ENCODE measurements at places on chromosomes 3 and 15. TPM values are rescaled to one million over a fixed set of nuclear protein-coding genes. Genes with fewer than 3 reads are reported as not detected.

DNA sequence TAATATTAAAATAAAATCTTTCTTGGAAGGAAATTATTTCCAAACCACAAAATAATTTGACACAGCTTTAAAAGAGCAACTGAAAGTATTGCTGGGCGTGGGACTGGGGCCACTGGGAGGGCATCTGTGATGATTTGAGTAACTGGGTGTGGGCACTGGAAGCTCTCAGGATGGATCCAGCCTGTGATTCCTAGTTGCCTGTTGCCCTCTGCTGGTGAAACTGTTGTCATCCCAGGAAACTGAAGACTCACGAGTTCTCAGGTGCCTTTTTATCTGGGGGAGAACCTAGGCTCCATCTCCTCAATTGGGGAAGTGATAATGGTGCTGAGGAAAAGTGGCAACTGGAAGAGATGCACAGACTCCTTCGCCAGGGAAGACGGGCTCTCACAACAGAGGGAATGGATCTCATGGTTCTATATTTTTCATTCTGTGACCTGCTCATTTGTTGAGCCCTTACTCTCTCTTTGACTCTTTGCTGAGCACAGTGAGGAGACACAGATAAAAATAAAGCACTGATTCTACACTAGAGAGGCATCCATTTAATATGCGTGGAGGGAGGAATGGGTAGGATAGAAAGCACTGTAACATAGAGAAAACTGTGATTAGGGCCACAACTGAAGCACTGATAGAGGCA is 61.6 kb downstream of the TPRG1 start:
- peak; percentile 66 for DNase-seq

DNA sequence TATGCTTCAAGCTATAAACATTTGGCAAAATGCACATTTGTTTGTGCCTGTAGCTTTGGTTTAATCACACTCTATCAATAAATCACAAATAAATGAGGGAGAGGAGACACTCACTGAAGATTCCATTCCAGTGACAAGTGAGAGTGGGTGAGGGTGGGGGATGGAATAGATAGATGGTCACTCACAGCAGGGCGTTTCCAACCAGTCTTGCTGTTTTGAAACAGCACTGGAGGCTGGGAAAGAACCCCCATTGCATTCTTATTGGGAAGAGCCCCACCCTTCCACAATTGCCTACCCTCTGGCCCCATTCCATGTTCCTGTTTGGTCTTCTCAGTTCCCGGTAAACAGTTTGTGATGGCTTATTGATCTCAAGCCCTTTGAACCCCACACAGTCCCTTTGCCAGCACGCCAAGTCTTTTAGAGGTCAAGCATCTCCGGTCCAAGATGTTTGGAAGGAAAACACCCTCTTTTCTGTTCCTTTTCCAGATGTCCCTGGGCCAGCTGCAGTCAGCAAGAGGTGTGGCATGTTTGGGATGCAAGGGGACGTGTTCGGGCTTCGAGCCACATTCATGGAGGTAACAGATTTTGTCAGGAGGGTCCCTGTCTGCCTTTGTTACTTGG is 30.7 kb downstream of the LMCD1 start:
- DNase-seq, result no peak

DNA sequence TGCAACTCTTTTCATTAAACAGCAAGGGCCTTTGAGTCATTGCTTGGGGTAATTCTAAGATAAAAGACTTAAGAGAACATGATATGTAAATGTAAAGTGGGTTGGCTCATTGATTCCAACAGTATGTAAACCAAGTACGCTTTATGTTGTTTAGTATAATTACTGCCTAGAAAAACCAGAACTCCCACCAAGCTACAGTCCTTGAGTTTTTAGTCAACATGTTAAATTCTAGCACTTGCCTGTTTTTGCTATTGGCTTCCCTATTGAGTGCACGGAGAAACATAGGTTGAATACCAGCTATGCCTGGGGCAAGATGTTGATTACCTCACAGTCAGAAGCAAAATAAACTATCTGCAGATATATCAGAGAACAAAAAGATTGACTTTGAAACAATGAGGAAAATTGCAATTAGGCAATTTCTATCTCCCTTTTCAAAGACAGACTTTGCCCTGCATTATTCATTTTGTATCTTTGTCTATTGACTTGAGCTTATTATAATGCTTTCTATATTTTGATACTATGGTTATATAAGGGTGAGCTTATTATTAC is 179.3 kb downstream of the ZPLD1 start:
- DNase-seq, result no peak

DNA sequence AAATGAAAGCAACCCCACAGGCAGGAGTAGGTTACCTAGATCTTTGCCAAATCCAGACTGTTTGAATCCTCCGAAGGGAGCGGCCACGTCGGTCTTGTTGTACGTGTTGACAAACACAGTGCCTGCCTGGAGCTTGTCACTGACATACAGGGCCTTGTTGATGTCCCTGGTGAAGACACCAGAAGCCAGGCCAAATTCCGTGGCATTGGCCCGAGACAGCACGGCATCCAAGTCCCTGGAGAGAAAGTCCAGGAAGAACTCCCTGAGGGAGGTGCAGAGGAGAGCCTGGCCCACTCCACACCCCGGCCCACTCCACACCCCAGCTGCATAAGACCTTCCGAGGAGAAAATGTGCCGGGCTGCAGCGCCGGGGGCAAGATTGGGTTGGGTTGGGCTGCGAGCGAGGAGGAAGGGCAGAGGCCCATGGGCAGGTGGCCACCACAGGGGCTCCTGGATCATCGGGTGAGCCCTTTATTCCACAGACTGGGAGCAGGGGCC is 21.8 kb upstream of the SLC41A3 start:
- DNase-seq, result no peak

Gene MRAS
- total RNA-seq, result 82.8 TPM

DNA sequence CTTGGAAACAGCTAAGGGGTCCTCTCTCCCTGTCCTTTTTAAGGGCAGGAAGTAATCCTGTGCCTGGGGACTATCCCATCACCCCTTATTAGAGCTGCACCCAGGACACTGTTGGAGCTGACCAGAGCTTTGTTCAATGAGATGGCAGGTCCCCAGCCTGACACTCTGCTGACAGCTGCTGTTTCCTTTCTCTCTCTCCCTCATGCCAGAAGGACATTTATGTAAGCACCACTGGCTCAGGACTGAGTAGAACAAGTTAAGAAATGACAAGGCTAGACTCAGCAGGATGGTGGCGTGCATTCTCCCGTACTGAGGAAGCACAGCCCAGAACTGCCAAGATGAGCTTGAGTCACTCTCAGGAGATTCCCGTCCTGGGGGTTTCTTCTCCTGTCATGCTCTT is 17.3 kb downstream of the GJD2 start:
- no peak for DNase-seq

Gene ROPN1
- total RNA-seq, result not detected

Gene IL5RA
- not detected for total RNA-seq

Gene LYZL4
- total RNA-seq, result not detected

DNA sequence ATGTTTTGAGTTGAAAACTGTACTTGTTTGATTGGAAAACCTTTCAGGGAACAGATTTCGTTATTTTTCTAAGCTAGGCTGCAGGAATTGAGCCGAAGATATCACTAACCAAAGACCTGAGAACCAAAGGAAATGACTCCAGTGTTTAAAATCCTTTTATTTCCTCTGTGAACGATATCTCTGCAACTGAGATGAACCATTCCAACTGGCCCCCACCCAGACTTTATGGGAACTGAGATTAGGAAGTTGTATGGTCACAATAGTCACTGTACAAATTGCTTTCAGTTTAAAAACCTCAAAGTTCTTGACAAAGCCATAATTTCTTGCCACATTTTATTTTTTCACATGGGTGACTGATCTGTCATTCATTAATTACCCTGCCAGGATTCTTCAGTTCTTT is 232.4 kb downstream of the RBMS3 start:
- peak; percentile 24 for DNase-seq

- no peak for DNase-seq
Measured at GRCh38 chr3:130537673-130538304, 20.8 kb downstream of the COL6A6 start.

- no peak for DNase-seq
Measured at GRCh38 chr3:11327619-11328018, 55.4 kb downstream of the ATG7 start.

Gene CLPX
- total RNA-seq, result 57.5 TPM

Gene TIGIT
- 0.11 TPM for total RNA-seq

Gene MYZAP
- 3.3 TPM for total RNA-seq

Gene ADAMTS7
- 1.7 TPM for total RNA-seq

Gene MUC20
- 3.9 TPM for total RNA-seq

DNA sequence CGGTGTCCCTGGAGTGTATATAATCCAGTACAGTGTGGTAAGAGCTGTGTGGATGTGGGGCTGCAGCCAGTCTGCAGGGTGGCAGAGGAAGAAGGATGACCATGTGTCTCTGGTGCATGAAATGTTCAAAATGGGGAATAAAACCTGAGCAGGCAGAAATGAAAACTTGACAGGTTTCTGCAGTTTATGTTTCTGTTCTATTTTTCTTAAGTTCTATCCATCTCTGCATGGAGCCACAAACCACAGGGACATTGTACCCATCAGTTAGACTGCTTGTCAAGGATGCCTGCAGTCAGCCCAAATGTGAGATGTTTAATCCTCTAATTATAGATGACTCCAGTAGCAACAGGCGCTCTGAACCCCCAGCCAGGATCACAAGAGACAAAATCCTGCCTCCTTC is 216.7 kb downstream of the IL20RB start:
- no peak for DNase-seq

Gene PLS1
- 21.3 TPM for total RNA-seq

- DNase-seq, result no peak
Measured at GRCh38 chr15:94107652-94108051, 123.7 kb upstream of the MCTP2 start.

- DNase-seq, result no peak
Measured at GRCh38 chr15:93066224-93066681, 22.8 kb downstream of the RGMA start.

Gene PPARG
- 20.0 TPM for total RNA-seq

DNA sequence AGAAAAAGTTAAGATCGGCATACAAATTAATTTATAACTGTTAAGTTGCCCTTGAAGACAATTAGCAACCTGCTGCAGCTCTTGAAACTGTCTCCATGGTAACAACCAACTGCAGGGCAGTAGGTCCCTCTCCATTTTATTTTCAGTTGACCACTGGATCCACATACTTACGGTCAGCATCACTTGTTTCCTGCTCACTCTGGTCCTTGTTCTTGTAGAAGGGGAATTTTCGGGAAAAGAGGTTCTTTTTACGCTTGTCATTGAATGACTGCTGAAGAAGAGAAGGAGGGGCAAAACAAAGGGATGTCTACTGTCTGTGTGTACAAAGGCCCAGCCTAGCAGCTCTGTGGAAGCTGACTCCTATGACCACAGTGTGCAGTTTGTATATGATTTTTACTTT is 46.8 kb upstream of the MELTF start:
- no peak for DNase-seq

- DNase-seq, result no peak
Measured at GRCh38 chr3:165133188-165133899, 55.0 kb upstream of the SI start.

Gene ARHGAP31
- 55.5 TPM for total RNA-seq

DNA sequence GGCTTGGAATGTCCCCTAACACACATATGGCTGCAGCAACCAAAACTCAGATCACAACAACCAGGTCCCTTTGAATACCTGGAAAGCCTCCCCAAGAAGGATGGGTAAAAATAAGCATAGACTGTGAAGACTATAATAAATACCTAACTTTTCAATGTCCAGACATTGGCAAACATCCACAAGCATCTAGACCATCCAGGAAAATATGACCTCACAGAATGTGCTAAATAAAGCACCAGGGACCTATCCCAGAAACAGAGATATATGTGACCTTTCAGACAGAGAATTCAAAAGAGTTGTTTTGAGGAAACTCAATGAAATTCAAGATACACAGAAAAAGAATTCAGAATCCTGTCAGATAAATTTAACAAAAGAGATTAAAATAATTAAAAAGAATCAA is 109.2 kb downstream of the NEDD4 start:
- DNase-seq, result no peak

Gene CHRD
- 11.0 TPM for total RNA-seq

- DNase-seq, result no peak
Measured at GRCh38 chr3:100560426-100560825, 49.0 kb upstream of the ADGRG7 start.

Gene ASB7
- 16.2 TPM for total RNA-seq

Gene LIPC
- 4.6 TPM for total RNA-seq

GRCh38 chr3:168991803-168992202 is 671.7 kb downstream of the MECOM start:
- no peak for DNase-seq

GRCh38 chr3:112095731-112096130 is 9.5 kb downstream of the C3orf52 start:
- no peak for DNase-seq

Gene UPK1B
- total RNA-seq, result not detected

- no peak for DNase-seq
Measured at GRCh38 chr3:49855662-49856061, 702 bp downstream of the TRAIP start.

Gene GUCA1C
- total RNA-seq, result not detected

DNA sequence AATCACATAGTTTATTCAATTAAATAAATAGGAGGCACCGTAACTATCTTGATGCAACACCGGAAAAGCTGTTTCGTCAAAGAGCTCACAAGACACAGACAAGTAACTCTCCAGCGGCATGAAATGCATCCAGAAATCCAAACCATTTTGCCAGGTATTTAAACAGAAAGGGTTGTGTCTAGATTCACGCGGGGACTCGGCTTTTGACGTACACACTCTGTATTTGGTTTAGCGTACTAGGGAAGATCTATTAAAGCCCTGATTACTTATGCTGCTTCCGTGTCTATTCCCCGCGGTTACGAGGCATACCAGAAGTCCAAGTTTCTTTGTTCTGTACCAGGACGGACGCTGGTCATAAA is 718 bp downstream of the BNIP2 start:
- no peak for DNase-seq

DNA sequence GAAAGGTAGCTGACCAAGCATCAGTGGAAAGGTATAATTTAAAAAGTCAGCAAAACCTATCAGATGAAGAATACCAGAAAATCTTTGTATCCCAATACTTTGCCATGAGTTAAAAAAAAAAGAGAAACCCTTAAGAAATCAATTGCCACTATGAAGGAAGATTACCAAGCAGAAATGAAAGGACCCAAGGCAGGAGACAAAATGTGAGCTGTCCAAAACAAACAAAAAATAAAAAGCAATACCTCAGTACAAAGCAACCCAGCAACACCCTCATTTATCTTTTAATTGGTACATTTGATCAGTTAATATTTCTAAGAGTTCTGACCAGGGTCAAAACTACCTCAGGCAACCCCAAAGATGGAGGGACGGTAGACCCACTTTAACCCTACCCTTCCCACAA is 65.3 kb downstream of the MOBP start:
- DNase-seq, result no peak

- no peak for DNase-seq
Measured at GRCh38 chr15:75327005-75327404, 8.9 kb upstream of the COMMD4 start.

GRCh38 chr3:127053450-127053849 is 70.5 kb downstream of the PLXNA1 start:
- peak; percentile 2 for DNase-seq

Gene SPATA12
- total RNA-seq, result not detected

Gene CCR5
- total RNA-seq, result not detected

DNA sequence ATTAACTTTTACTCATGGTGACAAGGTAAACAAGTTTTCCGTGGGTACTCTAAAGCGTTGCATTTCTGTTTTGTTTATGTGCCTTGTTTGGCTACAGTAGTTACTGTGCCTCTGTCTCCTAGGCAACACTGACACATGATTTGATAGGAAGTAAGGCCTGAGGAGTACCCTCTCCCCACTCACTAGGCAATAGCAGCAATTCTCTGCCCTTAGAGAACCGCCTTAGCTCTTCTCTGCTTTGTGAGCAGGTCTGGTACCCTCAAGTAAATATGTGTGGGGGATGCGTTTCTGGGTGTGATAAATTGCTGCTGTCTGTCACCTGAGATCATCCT is at the start of gene IL5RA:
TSS of gene IL5RA (minus strand) at position 76 of the 332 bp plus-strand sequence. CDS start 5,390 bp downstream, outside the sequence.
- DNase-seq, result no peak

Gene PLA2G4E
- not detected for total RNA-seq

- peak; percentile 69 for DNase-seq
Measured at GRCh38 chr15:43911235-43911781, 84.5 kb downstream of the WDR76 start.

Data from thyroid gland (tissue), 4 donors.